ENCODE measurements at places on chromosomes 7 and 10.

DNA sequence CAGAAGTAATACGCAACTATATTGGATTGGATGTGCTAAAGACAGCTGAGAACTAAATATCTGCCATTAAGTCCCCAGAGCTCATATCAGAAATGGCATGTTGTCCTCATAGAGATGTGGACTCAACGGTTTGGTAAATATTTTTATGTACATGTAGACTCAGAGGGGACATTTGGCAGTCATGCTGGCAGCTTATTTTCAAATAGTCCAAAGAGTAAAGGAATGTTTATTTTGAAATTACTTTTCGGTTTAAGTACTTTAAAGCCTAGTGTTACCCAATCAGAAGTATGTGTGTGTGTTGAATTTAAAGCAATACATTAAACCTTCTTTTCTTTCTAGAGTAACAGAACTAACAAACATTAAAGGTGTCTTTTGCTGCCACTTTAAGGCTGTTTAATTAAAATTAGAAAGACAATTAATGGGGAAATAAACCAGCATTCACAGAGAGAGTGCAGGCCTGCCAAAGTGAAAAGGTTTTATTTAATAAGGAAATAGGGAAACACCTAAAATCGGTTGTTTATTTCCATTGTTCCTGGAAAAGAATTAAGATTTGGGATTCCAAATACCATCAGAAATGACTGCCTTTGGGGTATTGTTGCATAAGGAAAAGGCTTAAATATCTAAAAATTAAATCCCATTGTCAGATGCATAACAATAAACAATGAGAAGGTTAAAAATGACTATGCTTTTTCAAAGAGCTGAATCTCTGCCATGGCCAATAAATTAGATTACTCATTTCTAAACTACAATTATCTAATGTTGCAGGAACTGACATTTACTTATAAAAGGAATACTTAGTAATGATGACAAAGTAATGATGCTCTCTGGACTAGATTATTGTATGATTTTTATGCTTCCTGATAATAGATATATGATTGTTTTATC is 113.4 kb upstream of the AHR start:
- DNase-seq, result no peak

DNA sequence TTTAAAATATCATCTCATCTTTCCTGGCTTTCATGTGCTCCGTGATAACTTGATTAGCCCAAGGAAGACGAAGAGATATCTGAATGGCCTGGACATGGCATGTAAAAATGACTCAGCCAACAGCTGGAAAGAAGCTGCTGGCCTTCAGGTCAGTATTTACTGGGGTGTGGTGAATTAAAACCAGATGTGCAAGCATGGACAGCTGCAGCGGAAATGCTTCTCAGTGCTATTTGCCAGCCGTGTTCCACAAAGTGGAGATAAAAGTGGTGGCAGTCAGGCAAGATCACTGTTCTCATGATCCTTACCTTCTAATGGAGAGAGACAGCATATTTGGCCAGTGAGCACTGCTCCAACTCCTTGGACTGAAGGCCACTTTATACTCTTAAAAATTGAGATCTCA is 203.1 kb upstream of the VSTM2A start:
- DNase-seq, result no peak

GRCh38 chr7:96770758-96771157 is 61.1 kb upstream of the SEM1 start:
- no peak for DNase-seq

DNA sequence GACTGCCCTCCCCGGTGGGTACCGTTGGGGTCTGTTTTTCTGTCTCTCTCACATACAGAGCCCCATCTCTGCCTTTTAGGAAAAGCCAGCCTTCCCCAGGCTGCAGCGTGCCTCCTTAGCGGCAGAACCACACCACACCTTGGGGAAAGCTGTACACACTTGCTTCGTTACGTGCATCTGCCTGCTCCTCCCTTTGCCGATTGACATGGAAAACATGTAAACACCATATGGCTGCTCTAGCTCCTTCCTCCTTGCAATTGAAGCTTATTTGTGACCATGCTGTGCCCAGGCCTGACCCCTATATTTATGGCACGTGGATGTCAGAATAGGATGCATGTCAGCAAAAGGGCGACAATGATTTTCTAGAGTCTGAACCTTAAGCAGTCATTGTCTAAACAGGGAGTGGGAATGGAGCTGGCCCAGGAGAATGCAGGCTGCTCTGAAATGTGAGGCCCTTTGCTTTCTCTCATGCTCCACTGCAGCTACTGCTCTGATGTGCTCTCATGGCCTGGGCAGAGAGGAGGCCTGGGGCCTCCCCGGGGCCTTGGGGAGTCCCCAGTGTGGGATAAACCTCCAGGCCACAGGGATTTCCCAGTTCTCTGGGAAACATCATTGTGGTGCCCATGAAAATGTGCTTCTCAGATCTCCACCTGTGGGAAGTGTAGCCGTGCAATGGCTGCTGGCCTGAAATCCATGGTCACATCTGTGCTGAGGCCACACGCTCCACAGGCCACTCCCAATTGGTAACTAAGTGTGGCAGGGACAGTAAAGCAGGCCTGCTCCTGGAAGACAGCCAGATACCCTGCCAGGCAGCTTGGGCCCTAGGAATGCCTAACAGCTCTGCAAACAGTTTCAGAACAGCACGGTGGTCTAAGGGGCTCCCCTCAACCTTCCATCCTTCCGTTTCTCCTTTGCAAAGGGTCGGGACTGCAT is 18.6 kb downstream of the PDE6C start:
- no peak for DNase-seq

DNA sequence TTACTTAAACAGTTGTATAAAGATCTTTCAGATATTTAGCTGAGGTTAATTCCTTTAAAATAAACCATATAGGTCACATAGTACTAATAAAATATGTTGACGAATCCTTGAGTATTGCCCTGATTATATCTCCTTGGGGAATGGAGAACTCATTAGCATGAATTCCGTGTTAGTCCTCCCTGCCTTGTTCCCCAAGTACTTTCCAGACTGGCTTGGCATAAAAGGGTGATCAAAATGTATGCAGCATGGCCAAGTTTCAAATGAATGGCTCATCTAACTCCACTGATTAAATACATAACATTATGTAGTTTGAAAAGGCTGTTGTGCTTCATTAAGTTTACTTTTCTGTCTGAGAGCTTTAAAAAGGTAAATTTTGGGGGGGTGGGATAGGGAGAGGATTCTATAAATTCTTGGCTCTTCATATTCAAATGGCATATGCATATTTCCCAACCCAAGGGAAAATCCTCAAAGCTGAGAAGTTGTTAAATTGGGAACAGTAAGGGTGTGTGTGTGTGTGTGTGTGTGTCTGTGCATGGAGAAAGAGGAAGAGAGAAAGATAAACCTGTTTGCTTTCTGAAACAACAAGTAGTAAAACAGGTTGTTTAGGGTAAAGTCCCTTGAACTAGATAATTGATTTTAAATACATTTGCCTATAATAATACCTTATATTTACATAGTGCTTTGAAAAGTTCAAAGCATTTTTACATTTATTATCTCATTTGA is 4.8 kb upstream of the ADD3 start:
- DNase-seq, result no peak

DNA sequence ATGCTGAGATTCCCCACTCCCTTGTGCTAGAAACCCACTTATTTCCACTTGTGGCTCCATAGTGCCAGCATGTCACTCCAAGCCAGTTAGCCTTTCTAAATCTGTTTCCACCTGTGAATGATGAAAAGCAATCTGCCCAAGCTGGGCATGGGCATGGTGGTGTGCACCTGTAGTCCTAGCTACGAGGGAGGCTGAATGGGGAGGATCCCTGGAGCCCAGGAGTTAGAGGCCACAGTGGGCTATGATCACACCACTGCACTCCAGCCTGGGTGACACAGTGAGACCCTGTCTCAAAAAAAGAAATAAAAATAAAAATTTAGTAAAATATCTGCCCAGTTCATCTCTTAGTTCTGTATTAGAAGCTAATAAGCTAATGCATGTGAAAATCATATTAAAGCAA is 5.0 kb upstream of the PTF1A start:
- DNase-seq, result no peak

DNA sequence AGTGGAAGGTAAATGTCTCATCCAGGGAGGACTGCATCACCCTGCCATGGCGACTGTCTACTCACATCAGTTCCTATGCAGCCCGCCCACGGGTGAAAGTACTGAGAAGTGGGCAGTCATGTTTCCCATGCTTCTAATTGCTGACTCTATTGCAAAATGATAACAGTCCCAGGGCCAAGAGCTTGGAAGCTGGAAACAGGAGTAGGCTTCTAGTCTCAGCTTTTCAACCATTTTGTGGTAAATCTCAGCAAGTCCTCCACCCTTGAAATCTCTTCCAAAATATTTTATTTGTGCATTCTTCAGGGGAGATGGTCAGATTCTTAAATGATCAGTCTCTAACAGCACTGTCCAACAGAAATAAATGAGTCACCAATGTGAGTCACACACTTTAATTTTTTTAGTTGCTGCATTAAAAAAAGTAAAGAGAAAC is 48.1 kb upstream of the TARP start:
- no peak for DNase-seq

DNA sequence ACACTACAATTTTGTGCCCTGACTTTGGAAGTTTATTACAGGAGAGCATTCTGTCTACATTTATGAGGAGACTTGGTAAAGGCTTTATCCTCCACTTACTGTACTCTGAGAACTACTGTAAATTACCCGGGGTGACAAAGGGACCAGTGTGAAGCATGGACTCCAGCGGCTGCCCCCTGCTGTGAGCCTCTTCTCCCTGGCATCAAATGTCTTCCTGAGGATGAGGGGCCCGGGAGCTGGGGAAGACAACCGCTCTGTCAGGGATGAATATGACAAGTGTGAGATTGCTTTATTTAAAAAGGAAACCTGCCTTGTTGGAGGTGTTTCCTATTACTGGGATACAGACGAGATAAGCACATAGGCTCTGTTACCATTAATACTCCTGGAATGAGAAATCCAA is 714.8 kb downstream of the CCSER2 start:
- DNase-seq, result no peak

- no peak for DNase-seq
Observed at GRCh38 chr7:44057849-44058758, 7.3 kb downstream of the PGAM2 start.

DNA sequence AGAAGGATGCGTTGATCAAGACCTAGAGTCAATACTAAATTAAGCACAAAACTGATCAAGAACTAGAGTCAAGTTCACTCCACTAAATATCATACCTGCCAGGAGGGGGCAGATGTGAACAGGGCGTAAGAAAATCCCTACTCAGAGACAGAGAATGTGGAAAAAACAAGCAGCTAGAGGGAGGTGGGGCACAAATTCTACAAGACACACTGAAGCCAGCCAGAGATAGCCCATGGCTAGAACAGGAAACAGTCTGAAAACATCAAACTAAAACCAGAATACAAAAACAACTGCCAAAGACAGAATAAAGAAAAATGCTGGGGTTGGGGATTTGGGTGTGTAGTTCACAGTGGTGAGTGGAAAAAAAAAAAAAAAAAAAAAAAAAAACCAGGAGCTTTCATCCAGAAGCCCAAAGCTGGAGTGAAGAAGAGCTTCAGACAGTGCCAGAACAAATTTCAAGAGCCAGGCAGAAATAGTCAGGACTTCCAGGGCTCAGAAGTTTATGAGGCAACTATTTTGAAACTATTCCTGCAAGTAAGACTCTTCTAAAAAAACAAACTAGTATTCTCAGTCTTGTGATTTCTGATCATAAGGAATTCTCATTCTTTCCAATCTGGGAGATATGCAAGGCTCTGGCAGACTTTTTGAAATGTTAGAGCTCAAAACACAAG is 118.3 kb downstream of the CCDC71L start:
- DNase-seq, result peak; percentile 85

- DNase-seq, result no peak
Observed at GRCh38 chr7:65475040-65475726, 101.5 kb downstream of the ZNF92 start.

DNA sequence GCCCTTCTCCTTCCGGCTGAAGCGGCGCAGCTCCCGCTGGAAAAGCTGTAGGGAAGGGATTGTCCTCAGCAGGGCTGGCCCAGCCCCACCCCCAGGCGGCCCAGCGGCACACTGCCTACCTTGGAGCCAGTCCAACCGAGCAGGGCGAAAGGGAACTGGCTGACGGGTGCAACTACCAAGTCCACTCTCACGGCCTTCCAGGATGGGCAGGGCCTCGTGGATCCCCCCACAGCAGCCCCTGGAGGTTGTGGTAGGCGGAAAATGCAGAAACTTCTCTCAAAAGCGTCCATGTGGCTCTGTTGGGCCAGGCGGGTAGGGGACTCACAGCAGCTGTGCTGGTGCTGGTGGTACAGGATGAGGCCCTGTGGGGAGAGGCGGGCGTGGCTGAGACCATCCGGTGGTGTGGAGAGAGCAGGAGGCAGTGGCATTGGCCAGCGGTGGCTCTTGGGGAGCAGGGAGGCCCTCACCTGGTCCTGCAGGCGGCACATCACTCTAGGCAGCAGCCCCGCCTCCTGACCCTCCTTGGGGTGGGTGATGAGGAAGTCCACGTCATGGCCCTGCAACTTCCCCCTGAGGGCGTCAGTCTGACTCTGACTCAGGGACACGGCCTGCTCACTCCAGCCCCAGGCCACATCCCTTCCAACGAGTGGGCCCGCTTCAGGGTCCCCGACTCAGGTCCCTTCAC is 8.4 kb upstream of the PGAM2 start:
- DNase-seq, result no peak

DNA sequence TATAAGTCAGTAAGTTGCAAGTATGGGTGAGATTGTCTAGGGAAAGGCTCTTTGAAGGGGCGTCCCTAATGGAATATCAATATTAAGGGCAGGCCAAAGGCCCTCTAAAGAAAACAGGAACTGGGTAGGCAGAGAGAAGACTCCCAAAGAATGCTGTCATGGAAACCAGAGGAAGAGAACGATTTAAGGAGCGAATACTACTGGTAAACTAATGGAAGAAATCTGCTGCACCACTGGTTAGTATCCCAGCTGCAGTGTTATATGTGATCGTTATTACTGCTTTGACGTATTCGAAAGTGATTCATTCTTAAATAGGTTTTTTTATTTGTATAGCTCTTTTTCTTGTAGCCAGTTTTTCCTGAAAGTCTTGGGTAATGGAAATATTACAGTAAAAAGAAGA is 1.3 kb downstream of the CASP2 start:
- DNase-seq, result no peak

GRCh38 chr10:63611078-63611477 is 89.9 kb downstream of the REEP3 start:
- DNase-seq, result no peak

DNA sequence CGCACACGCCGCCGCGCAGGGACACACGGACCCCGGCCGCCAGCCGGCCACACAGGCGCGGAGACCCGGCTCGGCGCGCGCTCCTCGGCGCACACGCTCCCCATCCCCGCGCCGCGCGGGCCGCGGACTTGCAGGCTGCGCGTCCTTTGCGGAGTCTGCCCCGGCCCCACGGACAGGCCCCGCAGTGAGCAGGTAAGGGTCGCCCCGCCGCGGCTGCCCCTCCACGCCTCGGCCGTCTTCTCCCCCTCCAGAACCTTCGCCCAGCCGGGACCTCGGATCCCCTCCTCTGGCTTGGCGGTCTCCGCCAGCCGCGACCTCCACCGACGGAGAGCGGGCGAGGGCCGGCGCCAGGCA is 356 bp downstream of the ADCYAP1R1 start:
- DNase-seq, result no peak

Data from osteocyte (in vitro differentiated cells).